ENCODE measurements at places on chromosomes 2 and 18.

GRCh38 chr2:101734505-101735165 is 37.1 kb downstream of the MAP4K4 start:
- no peak for DNase-seq

- DNase-seq: peak; percentile 12
Observed at GRCh38 chr2:55051026-55051866, 995 bp upstream of the RTN4 start.

DNA sequence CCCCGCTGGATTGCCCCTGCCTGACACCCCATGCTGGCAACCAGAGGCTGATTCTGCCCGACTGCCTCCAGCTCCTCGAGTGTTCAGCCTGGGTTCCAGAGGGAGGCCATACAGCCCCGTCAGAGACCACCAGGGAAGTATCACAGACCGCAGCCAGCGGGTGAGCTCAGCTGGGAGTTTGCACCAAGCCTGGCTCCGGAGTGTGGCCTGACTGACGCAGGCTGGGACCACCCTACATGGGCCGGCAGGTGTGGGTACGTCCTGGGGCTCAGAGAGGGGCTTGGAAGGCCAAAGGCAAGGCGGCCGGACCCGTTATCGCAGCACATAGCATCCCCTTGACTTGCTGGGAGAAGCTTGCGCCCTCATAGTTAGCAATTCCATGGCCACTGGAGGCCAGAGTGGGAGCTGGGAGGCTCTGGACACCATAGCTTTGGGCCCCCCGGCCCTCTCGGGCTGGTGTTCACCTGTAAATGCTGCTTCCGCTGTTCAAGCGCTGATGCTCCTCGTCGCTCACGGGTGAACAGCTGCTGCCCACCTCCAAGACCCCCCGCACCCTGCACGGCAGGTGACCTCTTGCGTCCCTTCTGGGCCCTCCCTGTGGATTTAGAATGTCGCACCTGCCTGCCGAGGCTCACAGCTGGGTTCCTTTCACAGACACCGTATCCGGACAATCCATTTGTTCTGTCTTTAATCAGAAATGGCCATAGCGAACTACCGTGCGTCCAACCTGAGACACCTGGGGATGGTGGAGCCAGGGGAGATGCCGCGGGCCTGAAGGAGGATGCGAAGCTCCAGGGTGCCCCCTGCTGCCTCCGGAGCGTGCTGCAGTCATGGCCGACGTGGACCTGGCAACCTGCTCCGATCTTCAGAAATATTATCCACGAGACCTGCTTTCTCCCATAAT is 31.2 kb upstream of the SLC66A3 start:
- peak; percentile 86 for DNase-seq

DNA sequence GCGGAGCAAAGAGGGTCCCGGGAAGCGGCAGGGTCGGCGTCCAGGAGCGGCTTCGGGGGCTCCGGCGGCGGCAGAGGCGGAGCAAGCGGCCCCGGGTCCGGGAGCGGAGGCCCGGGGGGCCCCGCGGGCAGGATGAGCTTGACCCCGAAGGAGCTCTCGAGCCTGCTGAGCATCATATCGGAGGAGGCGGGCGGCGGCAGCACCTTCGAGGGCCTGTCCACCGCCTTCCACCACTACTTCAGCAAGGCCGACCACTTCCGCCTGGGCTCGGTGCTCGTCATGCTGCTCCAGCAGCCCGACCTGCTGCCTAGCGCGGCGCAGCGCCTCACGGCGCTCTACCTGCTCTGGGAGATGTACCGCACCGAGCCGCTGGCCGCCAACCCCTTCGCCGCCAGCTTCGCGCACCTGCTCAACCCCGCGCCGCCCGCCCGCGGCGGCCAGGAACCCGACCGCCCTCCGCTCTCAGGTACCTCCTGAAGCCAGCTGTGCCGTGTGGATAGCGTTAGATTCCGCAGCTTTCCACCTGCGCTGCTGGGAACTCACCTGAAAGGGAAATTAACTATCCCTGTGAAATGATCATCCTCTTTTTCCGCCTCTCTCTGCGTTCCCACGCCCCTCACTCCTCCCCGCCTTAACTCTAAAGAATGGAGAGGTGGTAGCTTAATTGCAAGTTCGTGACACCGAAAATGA is 472 bp downstream of the CNOT11 start:
- DNase-seq: peak; percentile 55

DNA sequence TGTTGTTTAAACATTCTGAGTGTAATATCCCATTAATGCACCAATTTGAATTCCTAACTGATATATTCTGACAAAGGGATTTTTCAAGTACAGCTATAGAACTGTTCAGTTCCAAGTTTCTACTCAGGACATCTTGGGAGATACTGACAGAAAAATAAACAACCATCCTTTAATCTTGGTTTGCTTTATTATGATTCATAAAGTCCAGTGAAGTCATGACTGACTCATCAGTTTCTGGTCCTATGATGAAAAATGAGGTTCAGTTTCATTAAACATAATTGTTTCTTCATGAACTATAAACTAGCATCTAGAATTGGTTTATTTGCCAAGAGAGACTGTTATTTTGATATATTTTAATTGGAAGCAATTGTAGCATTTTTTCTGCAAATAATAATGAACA is 896.2 kb downstream of the CCDC85A start:
- no peak for DNase-seq

DNA sequence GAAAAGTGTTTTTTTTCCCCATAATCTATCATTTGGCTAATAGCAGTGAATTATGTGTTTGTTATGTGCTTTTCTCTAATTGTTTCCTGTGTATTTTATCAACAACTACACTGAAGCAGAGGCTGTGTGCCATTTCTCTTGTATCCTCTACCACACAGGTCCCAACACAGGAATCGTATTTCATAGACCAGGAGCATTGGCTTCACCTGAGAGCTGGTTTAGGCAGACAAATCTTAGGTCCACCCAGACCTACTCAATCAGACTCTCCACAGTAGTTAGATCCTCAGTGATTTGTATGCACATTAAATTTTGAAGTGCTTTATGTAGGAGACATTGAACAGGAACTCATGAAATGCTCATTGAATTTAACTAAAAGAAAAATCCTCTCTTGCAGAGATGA is 109.2 kb downstream of the FSHR start:
- no peak for DNase-seq

DNA sequence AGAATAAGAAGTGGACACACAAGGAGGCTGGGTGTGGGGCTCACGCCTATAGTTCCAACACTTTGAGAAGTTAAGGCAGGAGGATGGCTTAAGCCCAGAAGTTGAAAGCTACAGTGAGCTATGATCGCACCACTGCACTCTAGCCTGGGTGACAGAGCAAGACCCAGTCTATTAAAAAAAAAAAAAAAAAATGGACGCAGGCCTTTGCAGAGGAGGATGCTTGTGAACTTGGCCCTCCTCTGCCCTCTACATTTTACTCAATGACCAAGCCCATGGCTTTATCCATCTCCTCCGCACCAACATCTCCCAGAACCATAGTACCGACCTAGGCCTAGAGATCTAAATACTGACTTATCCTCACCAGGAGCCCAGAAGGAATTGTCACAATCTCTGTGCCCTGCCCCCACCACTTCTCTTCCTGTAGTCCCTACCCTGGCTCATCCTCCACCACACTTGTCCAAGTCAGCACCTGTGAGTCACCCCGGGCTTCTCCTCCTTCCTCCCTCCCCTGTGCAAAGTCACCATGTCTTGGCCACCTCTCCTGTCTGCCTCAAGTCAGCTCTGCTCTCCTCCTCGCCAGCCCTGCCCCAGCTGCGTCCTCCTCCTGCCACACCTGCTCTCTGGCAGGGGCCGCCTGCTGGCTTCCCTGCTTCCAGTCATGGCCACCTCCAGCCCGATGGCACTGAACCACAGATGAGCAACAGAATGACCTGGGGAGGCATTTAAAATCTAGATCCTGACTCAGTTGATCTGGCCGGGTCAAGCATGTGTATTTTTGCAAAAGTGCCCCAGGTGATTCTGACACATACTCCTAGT is 35.8 kb upstream of the ASPRV1 start:
- no peak for DNase-seq

GRCh38 chr18:77960791-77961410 is 711.3 kb downstream of the GALR1 start:
- DNase-seq: no peak

DNA sequence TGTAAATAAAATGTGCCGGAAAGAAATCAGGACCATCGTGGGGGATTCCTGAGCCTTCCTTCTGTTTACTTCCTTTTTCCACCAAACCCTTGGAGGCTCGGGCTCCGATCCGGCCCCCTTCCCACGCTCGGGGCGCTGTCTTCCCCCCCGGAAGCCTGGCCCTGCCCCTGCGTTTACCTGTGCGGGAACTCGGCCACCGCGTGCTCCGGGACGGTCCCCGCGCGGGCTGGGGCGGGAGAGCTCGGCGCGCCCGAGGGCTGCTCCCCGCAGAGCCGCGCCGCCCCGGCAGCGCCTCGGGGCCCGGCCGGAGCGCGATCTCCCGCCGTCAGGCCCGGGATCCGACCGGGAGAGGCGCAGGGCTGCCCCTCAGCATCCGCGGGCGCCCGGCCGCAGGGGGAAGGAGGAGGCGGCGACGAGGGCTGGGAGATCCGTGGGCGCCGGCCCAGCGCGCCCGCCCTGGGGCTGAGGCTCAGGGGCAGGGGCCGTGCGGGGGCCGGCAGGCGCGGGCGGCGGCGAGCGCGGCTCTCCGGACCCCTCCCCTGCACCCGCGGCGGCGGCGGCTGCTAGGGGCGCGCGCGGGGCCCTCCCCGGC is 435 bp downstream of the ADCY3 start:
- DNase-seq: peak; percentile 62

- DNase-seq: peak; percentile 50
Observed at GRCh38 chr2:235170536-235171521, 219.0 kb downstream of the SH3BP4 start.

GRCh38 chr2:167749016-167749415 is 498.4 kb downstream of the STK39 start:
- DNase-seq: no peak

DNA sequence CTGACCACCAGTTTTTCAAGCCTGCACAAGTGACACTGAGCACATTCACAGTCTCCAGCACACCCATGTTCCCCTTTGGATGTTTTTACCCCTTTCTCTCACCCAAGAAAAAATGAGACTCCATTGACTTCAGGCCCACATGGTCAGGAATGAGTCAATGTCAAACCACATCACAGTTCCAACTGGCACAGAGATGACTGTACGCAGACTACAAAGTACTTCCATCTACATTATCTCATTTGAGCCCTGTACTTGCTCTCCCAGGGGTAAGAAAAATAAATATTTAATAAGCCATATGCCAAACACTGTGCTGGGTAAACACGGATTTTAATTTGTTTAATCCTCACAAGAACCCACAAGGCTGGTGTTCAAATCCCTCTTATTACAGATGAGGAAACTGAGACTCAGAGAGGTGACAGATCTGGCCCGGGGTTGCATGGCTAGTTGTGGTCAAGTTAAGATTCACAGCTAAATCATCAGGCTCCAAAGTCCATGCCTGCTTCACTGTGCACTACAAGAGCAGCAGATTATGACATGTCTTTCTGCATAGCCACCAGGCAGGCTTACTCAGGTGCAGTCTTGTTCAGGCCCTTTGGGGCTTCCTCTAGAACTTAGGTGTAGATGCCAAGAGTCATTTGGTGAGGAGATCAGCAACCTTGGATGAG is 106.1 kb downstream of the TXNL1 start:
- no peak for DNase-seq

DNA sequence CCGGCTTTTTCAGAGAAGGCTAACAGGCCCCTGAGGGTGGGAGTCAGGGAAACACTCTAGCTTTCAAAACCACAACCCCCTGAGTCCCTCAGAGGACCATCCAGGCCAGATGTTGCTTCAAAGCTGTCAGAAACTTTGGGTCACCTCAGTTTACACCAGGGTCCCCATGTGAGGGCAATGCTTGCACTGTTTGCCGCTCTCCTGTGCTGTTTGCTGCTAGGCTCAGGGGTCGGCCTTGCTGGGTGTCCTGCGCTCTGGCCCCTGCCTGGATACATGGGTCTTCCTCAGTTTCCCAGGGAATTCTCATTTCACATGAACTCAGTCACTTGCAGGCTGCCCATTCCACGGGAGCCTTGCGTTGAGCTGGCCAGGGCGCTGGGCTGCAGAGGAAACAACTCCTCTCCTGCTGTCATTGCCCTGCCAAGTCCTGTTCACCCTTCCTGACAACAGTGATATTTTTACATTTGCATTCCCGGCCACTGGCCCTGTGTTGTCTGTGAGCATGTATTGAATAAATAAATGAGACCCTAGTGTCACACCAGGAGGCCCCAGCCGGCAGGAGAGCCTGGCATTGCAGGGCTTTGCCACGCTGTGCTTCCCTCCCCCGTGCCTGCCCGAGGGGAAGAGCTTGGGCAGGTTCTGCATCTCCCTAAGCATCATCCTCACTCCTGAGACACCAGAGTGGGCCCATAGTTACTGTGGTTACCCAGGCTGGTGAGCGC is 73.2 kb upstream of the RAB6C start:
- no peak for DNase-seq

- no peak for DNase-seq
Observed at GRCh38 chr2:136497709-136498108, 267.6 kb upstream of the THSD7B start.

- no peak for DNase-seq
Observed at GRCh38 chr2:133422931-133423351, 145.3 kb downstream of the NCKAP5 start.

DNA sequence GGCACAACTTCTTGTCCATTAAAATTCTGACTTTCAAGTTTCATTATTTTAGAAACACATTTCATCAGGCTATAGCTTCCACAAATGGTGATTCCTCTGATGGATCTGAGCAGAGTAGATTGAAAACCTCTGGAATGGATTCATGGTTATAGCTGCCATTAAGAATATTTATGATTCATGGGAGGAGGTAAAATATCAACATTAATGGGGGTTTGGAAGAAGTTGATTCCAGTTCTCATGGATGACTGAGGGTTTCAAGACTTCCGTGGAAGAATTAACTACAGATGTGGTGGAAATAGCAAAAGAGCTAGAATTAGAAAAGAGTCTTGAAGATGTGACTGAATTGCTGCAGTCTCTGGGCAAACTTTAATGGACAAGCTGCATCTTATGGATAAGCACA is 797.4 kb downstream of the SUCLG1 start:
- no peak for DNase-seq
